ENCODE measurements at places on chromosomes 2 and 18.

- DNase-seq = no peak
Measured at GRCh38 chr2:160469621-160470204, 23.9 kb downstream of the RBMS1 start.

- no peak for DNase-seq
Measured at GRCh38 chr2:39109537-39109936, 11.3 kb downstream of the SOS1 start.

GRCh38 chr18:38368246-38368645 lies 802.6 kb upstream of the CELF4 start:
- no peak for DNase-seq

DNA sequence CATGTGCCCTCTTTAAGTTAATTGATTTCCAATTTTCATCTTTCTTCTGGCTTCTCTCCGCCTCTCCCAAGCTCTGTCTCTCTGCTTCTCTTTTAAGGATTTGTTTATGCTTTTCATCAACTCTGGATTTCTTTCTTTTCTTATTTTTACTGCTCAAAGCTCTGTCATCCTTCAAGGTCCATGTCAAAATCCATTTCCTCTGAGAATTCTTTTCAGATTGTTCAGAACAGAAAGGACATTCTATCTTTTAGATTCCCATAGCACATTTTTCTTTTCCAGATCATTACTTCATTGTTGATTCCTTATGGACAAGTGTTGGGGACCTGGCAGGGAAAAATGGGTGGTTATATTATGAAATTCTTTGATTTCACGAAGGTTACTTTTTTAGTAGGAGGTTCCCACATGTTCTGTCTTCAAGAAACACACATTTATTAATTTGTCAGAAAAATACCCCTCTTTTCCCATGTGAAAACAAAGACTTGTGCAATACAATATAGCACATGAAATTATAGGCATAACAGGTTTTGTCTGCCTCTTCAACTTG lies 12.3 kb downstream of the PMAIP1 start:
- no peak for DNase-seq

GRCh38 chr2:7774481-7774880 lies 857.3 kb downstream of the RNF144A start:
- DNase-seq = no peak

GRCh38 chr18:77132369-77133050 lies at the start of gene MBP:
MBP (minus strand) TSS chr18:77132783; CDS start chr18:77105261, 27,522 bp downstream.
- no peak for DNase-seq

GRCh38 chr18:46668694-46669093 lies 11.7 kb upstream of the LOXHD1 start:
- no peak for DNase-seq

- DNase-seq = no peak
Measured at GRCh38 chr2:100193291-100193710, 50.9 kb upstream of the AFF3 start.

DNA sequence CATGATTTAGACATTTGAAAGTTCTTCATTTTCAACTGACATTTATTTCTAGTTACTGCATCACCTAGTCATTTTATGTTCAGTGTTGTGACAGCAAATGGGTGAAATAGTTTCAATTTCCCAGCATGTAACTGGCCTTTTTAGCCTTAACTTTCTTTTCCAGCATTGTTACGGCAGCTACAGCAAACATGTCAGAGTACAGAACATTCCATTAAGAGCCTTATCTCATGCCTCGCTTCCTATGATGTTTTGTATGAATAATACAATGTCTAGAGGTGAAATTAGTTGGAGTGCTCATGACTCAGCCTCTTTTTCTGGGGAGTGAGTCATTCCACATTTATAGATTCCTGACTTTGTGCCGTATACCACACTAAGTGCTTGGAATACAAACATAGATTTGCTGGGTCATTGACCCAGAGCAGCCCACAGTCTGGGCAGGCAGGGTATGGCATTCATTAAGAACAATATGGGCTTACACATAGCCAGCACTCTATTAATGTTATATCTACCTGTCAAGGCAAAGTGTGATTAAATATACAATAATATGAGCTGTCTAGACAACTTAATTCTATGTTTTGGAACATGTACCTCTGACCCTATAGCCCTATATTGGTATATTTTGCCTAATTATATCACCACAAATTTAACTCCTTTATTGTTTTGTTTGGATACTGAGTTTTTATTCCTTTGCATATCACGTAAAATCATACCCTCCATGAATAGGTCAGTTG lies 72.2 kb downstream of the MAP2 start:
- peak; percentile 81 for DNase-seq

GRCh38 chr2:207421671-207422070 lies 108.1 kb upstream of the CREB1 start:
- no peak for DNase-seq

DNA sequence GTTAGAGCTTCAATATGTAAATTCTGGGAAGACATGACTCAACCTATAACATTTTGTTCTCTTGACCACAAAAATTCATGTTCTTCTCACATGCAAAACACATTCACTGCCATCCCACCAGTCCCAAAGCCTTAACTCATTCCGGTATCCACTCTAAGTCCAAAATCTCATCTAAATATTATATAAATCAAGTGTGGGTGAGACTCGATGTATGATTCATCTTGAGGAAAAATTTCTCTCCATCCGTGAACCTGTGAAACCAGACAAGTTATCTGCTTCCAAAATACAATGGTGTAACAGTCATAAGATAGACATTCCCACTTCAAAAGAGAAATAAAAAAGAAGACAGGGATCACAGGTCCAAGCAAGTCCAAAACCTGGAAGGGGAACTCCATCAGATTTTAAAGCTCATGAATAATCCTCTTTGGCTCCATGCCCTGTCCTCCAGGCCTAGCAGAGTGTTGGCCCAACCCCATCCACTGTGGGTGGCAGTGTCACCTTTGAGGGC lies 101.3 kb downstream of the RAD51AP2 start:
- DNase-seq = no peak

DNA sequence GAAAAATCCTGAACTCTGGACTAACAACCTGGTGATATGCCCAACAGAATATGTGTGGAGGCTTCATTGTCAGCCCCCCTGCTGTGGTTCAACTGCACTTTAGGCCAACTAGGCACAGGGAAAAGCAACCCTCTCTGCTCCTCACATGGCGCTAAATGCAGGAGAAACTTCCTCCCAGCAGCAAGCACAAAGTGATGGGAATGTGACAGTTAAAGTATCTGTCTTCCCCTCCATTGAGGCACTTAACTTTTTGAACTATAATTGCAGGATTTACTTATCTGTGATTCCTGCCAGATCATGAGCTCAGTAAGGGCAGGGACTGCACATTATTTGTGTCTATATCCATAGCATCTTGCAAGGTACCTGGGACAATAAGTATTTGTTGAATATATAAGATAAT lies 981.2 kb upstream of the KLHL29 start:
- no peak for DNase-seq

DNA sequence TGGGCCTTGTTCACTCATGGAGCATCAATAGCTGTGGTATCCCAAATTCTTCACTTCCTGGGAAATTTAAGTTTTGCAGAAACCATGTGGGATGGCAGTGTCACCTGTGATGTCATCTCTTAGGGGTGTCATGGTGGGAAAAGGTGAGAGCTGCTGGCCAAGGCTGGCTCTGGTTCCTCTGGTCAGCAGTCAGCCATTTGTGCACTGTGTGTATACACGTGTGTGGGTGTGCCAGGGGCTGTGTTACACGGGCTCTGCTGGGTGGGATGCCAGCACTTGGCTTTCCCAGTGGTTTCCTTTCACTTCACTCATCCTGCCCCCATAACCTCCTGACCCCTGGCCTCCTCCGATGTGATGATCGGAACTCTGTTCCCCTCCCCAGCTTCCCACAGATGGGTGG lies 21.3 kb downstream of the SAG start:
- no peak for DNase-seq

DNA sequence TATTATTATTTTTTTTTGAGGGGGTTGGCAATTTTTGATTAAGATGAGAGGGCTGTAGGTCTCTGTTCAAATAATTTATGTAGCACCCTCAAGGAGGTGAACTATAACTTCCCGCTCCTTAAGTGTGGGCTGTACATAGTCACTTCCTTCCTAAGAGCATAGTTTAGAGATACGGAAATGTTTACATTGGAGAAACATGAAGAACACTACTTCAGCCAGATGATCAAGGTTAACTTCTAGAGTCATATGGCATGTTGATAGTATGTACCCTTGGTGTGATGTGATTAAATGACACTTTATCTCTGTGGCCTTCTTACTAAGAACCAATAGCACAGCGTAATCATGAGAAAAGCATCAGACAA lies 93.7 kb downstream of the MIB1 start:
- DNase-seq = no peak

- DNase-seq = no peak
Measured at GRCh38 chr2:176152350-176153181, 1.2 kb downstream of the HOXD4 start.

GRCh38 chr2:233005096-233005495 lies 8.0 kb downstream of the NGEF start:
- DNase-seq = no peak

DNA sequence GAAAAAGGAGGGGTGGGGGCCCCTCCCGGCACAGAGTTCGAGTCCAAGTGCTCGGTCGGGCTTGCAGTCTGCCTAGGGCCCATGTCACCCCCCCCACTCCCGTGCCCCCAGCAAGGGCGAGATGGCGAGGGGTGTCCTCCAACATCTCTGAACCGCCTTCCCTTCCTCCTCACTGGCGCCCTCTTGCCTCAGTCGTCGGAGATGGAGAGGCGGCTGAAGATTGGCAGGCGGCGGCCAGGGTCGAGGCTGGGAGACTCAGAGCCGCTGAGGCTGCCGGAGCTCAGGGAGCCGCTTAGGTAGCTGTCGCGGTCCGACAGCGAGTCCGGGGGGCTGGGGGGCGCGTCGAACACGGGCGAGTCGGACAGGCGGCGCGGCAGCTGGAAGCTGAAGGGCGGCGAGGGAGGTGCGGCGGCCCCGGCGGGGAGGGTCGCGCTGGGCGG lies 2.3 kb downstream of the ZFP36L2 start:
- no peak for DNase-seq

DNA sequence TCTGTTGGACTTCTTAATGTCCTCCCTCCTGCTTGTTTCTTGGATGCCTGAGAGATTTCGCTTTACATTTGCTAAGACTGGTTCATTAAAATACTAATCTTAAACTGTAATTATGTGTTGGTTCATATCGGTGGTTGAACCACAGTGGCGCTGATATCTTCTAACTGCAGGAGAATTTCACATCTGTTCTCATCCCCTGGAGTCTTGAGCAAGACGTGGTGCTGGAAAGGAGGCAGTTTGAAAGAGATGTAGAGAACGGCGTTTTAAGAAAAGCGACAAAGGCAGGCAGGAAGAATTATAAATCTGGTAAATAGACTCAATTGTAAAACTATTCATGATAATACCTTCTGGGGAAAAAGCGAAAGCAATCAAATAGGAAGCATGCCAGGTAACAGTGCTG lies 79.5 kb downstream of the NXPH2 start:
- no peak for DNase-seq

DNA sequence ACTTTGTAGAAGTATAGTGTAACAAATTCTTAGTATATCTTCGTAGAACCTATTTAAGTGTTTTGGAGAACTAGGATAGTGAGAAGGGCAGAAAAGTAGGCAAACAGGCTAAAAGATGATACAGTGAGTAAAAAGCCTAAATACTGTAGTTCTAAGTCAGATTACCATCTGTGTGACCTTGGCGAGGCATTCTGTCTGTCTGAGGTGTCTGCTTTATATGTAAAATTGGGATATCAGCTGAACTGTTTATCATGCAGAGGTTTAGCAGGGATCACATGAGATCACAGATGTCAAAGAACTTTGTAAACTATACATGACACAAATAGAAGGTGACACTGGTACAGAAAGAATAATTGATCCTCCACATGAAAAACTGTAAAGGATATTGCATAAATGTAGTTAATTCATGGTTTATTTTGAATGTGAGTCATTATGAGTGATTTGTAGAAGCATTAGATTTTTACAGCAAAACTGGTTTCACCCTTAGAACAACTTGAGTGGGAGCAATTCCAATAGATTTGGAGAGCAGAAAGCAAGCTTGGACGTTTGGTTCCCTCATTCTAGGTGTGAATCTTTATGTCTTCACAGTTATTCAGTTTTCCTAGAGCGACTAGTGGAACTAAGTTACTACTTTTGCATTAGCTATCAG lies 41.9 kb downstream of the TAF1B start:
- DNase-seq = no peak

DNA sequence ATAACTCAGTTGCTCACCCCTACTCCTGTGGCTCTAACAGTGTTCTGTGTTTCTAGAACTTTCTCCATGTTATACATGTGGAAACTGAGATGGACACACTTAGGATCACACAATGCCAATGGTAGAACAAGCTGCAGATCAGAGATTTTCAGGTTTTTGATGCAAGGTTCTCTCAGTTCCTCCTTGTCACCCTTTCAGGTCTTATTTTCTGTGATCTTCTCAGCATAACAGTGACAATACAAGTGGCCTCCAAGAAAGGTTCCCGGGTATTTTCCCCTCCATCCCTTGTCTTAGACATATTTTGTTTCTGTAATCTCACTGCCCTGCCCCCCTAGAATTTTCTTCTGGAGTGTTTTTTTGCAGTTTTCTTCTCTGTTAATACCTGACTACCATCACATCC lies 6.2 kb upstream of the MGAT5 start:
- no peak for DNase-seq

- DNase-seq = no peak
Measured at GRCh38 chr2:162261032-162261945, 18.0 kb upstream of the FAP start.

DNA sequence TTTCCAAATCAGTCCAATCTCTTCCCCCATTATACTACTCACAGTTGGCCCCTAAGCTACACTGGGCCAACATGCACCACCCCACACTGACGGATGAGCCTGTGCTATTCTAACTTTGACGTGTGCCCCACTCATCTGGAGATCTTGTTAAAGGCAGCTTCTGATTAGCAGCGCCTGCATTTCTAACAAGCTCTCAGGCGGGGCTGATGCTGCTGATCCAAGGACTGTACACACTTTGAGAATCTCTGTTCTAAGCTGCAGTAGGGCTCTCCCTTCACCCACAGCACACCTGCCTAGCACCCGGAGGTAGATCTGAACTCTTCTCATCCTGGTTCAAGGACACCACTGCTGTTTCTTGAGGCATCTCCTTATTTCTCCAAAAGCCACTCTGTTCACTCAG lies 200.7 kb downstream of the SLC4A3 start:
- DNase-seq = no peak
